Kidney tubule cell (primary cell): ENCODE measurements at places on chromosomes 12 and 14.
A peak's percentile ranks its signal among the peaks of the same experiment; 100 is the strongest.

DNA sequence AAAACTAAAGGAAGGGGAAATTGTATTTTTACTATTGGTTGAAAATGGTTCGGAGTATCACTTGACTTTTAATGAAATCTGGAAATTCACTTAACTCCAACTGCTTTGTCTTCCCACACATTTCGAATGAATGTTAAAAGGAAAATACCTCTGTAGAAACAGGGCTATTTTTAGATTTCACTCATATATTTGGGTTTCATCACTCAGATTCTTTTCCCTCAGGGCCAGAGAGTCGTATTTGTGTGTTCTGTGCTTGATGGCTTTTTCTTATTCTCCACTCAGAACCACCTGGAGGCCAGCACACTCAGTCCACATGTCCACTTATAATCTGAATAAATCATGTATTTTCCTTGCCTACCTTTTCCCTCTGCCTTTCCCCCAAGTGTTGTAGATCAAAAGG is 40.0 kb downstream of the DAAM1 start:
- DNase-seq: no peak

- DNase-seq: no peak
Measured at GRCh38 chr12:53963434-53964314, 9.0 kb downstream of the HOXC12 start.

DNA sequence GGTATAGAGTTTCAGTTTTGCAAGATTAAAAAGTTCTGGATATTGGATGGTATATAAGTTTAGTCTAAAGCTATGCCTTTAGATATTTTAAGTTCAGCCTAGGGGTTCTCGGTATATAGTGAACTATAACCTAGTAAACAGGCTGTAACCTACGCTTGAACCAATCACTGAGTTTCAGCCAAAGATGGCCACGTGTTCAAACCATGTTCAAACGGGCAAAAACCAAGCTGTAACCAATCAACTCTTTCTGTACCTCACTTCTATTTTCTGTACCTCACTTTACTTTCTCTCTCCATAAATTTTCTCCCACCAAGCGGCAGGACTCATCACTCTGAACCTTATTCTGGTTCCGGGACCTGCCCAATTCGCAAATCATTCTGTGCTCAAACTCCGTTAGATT is 1.4 kb downstream of the TMBIM4 start:
- no peak for DNase-seq

- DNase-seq: peak; percentile 22
Measured at GRCh38 chr14:33657476-33657875, 293.4 kb downstream of the EGLN3 start.

DNA sequence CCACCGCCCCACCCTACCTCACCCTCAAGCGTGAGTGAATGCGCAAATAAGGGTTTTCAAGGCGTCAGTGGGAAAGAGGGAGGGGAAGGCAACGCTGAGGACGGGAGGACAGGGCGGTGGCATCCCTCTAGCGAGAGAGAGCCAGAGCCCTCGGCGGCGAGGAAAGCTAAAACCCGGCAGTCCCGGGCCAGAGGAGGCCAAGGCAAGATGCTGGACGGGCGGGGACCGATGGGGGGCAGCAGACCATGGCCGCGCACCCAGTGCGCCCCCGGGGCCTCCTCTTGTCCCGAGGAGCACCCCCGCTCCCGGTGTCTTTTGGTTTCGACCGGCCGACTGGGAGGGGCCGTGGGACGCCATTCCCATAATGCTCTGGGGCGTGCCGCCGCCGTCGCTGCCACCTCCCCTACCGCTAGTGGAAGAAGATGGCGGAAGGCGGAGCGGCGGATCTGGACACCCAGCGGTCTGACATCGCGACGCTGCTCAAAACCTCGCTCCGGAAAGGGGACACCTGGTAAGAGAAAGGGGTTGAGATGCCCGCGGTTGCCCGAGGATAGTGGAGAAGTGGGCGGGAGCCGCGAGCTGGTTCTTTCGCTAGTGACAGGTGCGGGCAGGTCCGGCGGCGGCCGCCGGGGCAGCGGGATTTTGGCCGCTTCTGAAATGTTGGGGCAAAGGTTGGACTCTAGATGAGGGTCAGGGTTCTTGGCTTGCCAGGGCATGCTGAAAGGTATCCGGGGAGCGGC is at the start of gene USP15:
TSS of gene USP15 (plus strand) at position 412 of the 740 bp plus-strand sequence. CDS start at position 423, 11 bp downstream.
- DNase-seq: peak; percentile 97

DNA sequence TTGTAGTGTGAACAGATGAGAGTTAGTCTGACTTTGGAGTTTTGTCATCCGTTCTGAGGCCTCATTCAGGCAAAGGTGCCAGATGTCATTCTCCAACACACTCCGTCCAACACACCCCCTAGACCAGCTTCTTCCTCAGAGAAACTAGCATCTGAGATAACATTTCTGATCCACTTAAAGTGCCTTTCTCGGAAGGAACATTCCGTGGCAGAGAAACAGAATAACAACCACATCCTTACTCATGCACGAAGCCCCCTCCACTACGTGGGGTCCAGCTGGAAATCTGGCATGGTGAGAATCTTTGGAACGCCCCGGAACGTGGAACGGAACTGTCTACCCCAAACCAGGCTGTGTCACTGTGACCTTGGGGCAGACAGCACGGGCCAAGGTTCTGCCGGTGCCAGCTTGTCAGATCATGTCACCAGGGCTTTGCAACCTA is 17.0 kb upstream of the BCL7A start:
- DNase-seq: no peak
